ENCODE measurements at places on chromosomes 4 and X.
A peak's percentile ranks its signal among the peaks of the same experiment; 100 is the strongest.

- no peak for DNase-seq
Observed at GRCh38 chr4:153705743-153706468, 21.8 kb downstream of the TLR2 start.

GRCh38 chr4:61411241-61411640, 211.1 kb downstream of the ADGRL3 start:
- DNase-seq = no peak

DNA sequence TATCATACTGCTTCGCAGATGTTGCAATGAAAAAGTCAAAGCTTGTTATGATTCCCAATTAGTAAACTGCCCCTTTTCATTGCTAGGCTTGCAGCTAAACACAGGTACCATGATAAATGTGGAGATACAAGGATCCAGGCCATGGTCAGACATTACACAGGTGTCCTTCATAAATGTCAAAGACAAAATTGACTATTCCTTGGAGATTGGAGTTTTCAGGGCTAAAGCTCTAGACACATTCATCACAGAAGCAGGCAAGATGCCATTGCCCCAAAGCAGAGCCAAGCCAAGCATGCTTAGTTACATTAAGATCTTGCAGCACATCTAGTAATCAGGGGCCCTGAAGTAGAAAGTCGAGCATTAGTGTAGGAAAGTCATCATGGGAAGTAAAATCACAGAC, 111.3 kb upstream of the INTU start:
- DNase-seq = no peak

- DNase-seq = no peak
Observed at GRCh38 chrX:54633641-54634040, 103.6 kb downstream of the GNL3L start.

DNA sequence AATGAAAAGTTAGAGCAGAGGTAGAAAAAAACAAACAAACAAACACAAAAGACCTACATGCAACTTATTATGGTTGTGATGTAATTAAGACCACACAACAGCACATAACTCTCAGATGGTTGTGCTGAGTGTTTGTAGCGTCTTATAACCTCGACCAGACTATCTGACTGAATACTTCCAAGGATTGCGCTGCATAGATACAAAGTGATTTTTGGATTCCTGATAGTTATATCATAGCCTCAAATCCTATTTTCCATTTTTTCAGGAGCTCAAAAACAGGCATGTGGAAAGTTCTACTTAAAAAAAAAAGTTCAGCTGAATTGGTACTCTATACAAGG, 236.1 kb downstream of the SPRY1 start:
- DNase-seq = no peak

DNA sequence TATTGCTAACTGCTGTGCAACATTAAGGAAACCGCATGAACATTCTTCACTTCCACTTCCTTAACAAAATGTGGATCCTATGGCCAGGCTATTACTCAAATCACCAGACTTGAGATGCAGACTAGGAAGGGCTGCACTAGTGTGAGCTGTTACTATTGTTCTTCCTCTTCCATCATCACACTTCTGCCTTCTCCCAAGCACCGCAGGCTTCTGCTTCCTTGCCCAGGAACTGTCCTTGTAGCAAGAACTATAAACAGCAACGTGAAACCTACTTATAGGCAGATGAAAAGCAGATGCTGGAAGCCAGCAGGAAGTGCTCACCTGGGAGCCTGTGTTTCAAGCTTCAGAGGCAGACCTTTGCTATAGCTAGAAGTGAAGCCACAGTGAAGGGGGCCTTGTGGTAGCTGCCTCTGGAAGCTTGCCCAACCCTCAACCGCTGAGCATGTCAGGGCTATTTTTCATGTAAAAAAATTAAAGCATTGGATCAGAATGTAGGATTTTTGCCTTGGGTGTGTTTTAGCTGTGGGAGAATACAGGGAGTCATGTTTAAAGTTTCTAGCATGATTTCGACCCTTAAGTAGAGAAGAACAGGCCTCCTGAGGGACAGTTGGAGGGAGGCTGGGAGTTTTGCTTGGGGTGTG, 43.9 kb downstream of the CLNK start:
- no peak for DNase-seq

DNA sequence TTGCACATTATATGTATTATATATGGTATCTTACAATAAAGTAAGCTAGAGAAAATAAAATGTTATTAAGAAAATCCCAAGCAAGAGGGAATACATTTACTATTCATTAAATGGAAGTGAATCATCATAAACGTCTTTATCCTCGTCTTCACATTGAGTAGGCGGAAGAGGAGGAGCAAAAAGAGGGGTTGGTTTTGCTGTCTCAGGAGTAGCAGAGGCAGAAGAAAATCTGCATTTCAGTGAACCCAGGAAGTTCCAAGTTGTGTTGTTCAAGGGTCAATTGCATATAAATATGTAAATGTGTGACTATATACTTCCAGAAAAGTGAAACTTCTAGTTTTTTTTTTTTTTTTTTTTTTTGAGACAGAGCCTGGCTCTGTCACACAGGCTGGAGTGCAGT, 301.4 kb downstream of the TMA16 start:
- no peak for DNase-seq

- DNase-seq = peak; percentile 33
Observed at GRCh38 chrX:103733017-103733416, 22.3 kb downstream of the TMEM31 start.

DNA sequence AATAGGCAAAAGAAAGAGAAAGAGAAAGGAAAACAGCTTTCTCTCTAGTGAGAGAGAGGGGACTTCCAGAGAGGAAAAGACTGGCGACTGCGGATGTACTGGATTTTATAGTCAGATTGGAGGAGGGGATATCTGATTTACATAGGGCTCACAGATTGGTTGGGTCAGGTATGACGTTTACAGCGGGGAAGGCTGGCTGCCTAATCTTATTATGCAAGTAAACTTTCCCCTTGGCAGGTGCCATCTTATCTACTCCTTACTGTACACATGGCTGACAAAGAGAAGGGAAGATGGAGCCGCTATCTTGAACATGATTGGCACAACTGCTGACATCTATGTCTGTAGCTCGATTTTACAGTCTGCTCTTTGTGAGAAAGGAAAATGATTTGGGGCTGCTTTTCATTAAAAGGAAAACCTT, 25.4 kb downstream of the RBPJ start:
- DNase-seq = no peak

- no peak for DNase-seq
Observed at GRCh38 chr4:112069110-112069509, 76.1 kb upstream of the FAM241A start.

GRCh38 chr4:109879081-109879480, 31.2 kb downstream of the LRIT3 start:
- no peak for DNase-seq
